ENCODE measurements at places on chromosomes 11 and 22.
A peak's percentile ranks its signal among the peaks of the same experiment; 100 is the strongest.

DNA sequence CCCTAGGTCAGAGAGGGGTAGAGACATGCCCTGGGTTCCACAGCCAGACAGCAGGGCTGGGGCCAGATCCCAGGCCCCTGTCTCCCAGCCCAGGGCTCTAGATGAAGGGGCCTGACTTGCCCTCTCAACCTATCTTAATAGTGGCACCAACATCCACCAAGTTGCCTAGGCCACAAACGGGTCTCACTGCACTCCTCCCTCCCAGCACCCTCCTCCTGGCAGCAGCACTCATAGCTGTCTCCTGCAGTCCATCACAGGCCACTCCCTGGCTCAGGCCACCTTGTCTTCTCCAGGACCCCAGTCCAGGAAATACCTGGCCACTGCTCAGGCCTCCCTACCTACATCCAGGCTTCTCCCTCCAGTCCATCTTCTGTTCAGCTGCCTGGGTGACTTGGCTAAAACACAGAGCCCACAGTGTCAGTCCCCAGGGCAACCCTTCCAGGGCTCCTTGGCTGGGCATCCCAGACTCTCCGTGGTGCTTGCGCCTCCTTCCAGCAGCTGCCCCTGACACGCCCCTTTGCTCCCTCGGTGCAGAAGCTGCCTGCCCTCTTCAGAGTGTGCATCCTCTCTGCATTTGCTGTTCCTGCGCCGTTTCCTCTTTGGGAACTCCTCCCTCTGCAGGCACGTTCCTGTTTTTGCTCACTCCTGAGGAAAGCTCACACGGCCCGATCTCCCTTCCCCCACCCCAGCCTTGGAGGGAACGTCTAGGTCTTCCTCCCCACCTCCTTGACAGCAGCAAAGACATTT lies 40.5 kb downstream of the LRRC32 start:
- DNase-seq = no peak

GRCh38 chr11:65329944-65330403 lies 3.7 kb upstream of the DPF2 start:
- DNase-seq = peak; percentile 54

DNA sequence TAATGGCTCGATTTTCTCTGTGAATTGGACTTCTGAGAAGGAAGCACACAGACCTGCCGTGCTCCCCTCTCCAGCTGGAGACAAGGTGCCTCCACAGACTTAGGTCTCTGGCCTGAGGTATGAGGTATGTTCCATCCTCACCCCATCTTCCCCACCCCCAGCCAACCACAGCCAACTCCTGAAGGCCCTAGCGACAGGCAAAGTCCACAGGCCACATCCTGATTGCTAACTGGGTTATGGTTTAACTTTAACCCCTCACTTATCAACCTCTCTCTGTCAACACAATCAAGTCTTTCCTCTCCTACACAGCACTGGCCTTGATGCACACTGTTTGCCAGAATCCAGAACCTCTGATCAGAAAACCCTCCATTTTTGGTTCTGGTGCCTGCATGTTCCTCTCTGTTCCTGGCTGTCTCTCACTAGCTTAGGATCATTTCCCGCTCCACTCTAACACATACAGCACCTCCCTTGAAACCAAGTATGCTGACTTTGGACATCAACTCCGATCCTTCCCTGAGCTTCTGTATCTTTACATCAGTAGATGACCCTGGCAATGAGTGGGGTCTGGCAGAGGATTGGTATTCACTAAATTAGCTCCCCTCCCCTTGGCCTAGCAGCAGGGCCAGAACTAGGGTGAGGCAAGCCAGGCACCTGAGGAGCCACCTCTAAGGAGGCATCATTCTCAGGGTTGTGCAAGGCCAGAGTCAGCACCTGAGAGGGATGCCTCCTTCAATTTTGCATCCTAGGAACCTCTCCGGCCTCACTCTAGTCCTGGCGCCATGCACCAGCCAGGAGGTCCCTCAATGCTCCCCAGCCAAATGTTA lies 22.0 kb downstream of the JAML start:
- DNase-seq = no peak

GRCh38 chr11:19915808-19916207 lies 203.2 kb downstream of the NAV2 start:
- no peak for DNase-seq

DNA sequence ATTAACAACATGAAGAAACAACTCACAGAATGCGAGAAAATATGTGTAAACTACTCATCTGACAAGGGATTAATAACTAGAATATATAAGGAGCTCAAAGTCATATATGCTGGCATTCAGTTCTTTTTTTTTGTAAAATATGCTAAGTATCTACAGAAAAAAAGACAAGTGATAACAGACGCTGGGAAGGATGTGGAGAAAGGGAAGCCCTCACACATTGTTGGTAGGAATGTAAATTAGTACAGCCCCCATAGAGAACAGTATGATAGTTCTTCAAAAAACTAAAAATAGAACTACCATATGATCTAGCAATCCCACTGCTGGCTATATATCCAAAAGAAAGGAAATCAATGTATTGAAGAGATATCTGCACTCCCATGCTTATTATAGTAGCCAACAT lies 13.8 kb downstream of the GAB2 start:
- DNase-seq = no peak

DNA sequence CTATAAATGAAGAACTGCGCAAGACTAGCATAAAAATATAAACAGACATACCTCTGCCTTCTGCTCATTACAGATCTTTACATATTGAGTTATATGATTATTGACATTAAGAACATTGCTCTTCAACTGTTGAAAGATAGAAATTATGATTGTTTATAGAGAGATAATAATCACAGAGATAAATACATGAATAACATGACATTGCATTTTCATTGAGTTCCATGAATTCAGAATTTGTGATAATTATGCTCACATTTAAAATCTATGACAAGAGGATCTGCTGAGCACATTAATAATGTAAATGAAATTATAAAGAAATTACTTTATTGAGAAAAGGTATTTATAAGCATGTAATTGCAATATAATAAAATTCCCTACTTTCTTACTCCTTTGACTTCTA lies 24.8 kb downstream of the KIF18A start:
- no peak for DNase-seq
